CD4-positive, alpha-beta T cell treated with Interleukin-17A for 4 hours (primary cell): ENCODE measurements at places on chromosomes 3 and 15.

DNA sequence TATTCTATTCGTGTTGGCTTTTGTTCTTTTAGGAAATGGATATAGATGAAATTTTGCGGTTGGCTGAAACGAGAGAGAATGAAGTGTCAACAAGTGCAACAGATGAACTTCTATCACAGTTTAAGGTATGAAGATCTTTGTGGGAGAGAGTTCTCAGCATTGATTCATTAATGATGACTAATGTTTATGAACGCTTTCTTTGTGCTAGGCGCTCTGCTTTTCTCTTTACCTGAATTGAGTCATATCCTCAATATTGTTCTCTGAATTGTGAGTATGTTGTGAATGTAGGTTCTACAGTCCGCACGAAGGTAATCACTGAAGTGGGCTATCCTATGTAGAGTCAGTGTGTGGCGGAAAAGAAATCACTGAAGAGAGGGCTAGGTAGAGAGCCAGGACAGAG lies 81.2 kb downstream of the CHD2 start:
- DNase-seq = no peak

GRCh38 chr15:92958105-92958504 lies 58.0 kb downstream of the CHD2 start:
- peak; percentile 52 for DNase-seq

DNA sequence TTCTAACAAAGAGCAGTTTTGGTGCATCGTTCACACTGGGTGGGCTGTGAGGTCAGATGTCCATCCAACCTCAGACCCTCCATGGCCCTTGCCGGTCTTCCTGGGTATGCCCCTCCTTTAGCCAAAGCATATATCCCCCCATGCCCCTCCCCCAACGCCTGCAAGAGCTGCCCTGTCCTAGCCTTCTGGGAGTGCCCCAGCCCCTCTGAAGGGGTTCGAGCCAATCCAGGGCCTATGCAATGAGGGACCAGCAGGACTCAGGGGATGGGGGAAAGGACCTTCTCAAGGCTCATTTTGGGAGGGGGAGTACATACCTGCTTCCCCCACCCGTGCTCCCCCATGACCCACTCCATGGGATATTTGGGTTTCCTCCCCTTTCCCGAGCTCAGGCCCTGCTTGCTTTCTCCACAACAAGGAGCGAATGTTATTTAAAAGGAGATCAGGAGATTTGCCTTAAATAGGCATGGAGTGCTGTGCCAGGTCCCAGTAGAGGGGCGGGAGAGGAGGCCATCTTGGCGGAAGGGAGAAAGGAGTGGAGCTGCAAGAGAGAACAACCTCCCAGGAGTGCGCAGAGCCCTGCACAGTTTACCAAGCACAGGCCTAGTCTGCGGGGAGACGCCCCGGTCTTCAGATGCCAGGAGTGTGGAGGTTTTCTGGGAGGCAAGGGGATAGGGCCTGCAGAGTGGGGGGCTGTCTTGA lies 18.2 kb downstream of the PIF1 start:
- DNase-seq = no peak

GRCh38 chr15:78969687-78970349 lies 25.0 kb upstream of the CTSH start:
- DNase-seq = no peak

DNA sequence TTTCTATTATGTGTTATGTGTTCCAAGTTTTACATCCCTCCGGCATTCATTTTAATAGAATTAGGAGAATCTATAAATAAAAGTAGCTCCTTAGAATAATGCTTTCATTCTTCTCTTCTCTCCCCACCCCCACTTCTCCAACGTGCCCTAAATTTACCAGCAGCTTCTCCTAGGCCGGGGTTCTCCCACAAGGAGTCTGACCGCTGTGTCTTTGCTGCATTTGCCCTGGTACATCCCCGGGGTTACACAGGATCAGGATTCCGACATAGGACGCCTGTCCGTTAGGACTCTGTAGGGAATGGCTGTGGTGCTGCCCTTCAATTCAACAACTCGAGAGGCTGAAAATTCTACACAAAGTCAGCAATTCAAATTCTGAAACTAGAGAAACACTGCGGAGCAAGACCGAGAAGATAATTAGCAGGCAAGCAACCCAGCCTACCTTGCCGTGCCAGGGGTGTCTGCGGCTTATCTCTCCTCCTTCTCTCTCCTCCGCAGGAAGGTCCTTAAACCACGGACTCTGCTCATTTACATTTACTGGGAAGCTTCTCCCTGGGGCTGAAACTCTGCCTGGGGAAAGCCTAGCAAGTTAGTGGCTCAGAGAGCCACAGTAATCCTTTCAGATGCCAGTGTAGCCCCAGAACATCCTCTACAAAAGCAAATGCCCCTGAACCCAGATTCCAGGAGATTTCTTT lies 18.8 kb downstream of the PCSK6 start:
- no peak for DNase-seq

DNA sequence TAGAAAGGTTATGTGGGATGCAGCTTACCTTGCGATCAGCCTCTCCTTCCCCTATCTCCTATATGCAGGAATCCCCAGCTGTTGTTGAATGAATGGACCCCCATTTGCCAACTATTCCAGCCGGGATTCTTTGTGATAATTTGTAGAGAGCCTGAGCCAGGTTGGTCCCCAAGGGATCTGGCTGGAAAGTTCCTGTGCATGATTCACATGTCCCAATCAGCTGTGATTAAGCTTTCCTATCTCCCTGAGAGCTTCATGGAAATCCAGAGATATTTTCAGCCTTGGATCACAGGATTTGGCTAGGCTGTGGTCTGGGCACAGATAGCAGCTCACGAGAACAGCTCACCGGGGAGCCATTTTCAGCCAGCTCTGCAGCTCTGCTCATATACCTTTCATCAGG lies 76.7 kb downstream of the ARNT2 start:
- DNase-seq = no peak

DNA sequence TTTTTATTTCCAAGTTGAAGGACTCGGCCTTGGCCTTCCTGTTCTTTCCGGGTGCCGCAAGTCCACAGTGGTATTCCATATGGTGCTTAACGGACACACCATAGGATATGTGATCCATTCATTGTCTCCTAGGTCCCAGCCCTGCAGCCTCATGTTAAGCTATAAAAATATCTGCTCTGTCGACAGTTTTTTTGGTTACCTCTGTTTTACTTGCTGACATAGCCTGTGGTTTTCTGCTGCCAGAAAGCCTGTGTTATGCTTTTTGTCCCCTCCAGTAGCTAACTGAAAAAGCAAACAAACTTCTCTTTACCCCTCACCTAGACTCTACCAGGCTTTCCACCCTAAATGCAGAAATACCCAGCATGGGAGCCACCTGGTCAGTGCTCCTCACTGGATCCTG lies 5.3 kb downstream of the INAFM2 start:
- DNase-seq = no peak
